Adrenal gland (tissue), 19 donors: ENCODE measurements at places on chromosomes 1 and 21. TPM values are rescaled to one million over a fixed set of nuclear protein-coding genes. Genes with fewer than 3 reads are reported as not detected.

Gene XPR1
- 4.8 TPM for polyA plus RNA-seq

Gene FCRL2
- 0.03 TPM for polyA plus RNA-seq

Gene CNTN2
- 0.37 TPM for polyA plus RNA-seq

Gene HSD3B1
- polyA plus RNA-seq, result 0.59 TPM

Gene SYT14
- 6.6 TPM for polyA plus RNA-seq

Gene CSMD2
- 0.35 TPM for polyA plus RNA-seq
